Stimulated activated CD4-positive, alpha-beta T cell treated with anti-CD3 and anti-CD28 coated beads, Interleukin-12 subunit alpha, Interleukin-12 subunit beta, amount 100 ng/mL, for 4 hours (primary cell): ENCODE measurements at places on chromosomes 6 and 20.

DNA sequence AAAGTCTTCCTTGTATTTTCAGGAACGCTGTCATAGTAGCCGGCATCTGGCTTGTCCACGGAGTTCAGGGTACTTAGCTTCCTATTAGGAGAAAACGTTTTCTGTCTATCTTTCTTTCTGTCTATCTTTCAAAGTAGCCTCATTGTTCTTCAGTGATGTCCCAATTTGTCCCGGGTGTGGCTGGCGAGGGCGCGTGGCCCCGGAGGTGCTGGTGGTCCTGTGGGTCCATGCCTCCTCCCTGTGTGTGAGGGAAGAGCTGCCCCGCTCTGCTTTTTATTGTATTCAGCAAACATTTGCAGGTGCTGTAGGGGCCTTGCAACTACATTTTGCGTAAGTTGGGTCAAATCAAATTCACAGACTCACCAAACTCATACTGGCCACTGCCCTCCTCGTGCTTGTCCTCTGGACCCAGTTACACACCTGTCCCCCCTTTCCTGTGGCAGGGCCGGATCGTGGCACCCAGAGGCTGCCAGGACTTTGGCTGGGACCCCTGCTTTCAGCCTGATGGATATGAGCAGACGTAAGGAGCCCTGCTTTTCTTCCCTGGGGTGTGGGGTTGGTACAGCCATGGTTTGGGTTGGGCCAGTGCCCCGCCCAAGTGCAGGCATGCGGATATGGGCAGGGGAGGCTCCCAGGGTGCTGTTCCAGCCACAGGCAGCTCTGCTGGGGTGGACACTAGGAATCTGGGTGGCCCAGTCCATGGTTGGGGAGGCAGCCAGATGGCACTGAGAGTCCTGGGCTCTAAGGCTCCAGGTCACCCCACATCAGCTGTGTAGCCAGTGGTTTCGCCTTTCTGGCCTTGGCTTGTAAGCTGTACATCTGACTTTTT, 12.3 kb downstream of the ITPA start:
- DNase-seq: no peak

DNA sequence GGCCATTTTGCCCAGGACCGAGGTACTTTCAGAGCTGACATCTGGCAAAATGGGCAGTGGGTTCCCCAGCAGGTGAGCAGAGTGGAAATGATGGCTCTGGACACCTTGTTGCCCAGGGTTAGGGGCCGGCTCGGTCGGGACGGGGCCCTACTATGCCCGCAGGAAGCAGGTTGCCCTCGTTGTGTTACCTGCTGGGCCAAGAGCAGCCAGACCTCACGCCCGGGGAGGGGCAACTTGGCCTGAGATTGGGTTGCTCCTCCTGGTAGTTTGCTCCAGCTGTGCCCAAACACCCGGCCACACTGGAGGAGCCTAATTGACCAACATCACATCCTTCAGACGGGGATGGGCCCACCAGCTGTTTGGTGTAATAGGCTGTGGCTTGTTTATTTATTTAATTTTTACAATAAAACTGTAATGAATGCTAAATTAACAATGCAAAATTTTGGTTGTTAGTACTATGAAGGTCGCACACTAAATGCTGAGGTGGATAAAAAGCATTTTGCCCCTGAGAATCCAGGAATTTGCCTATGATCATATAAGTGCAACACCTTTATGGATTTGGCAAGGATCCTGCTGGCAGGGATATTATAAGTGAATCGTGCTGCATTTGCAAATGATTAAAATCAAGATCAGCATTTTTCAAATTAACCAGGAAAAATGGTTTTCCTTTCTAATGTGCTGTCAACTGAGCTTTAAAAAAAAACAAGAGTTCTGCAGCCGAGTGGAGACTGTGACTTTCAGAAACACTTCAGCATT, 26.6 kb upstream of the PCMTD2 start:
- DNase-seq: no peak

DNA sequence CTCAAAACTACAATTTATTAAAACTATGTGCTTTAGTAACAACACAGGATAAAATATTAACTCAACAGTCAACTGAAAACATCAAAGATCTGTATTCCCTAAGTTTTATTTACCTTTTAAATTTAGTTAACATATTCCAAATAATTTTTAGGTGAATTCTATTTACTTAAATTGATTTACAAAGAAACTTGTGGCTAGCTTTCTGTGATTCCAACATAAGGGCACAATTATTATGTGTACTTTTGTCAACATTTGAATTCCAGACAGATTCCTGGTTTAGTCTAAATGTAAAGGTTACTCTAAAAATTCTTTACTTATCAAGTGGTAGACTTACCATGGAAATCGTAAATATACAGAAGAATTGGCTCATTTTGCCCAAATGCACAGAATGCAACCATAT, 70.7 kb downstream of the AHI1 start:
- no peak for DNase-seq

DNA sequence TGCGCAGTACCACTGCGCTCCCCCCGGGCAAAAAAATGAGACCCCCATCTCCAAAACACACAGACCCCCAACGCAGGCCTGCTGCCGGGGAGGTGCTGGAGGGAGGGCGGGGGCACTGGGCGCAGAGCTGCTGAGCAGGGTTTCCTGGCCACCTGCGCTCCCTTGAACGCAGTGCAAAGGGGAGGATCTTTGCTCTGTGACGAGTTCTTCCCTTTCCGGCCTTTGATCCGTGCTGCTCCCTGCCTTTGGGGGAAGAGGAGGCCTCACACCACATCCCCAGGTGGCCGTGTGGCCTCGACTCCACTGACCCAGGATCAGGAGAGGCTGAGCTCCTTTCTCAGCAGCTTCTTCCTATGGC, 8.9 kb upstream of the COL20A1 start:
- no peak for DNase-seq

DNA sequence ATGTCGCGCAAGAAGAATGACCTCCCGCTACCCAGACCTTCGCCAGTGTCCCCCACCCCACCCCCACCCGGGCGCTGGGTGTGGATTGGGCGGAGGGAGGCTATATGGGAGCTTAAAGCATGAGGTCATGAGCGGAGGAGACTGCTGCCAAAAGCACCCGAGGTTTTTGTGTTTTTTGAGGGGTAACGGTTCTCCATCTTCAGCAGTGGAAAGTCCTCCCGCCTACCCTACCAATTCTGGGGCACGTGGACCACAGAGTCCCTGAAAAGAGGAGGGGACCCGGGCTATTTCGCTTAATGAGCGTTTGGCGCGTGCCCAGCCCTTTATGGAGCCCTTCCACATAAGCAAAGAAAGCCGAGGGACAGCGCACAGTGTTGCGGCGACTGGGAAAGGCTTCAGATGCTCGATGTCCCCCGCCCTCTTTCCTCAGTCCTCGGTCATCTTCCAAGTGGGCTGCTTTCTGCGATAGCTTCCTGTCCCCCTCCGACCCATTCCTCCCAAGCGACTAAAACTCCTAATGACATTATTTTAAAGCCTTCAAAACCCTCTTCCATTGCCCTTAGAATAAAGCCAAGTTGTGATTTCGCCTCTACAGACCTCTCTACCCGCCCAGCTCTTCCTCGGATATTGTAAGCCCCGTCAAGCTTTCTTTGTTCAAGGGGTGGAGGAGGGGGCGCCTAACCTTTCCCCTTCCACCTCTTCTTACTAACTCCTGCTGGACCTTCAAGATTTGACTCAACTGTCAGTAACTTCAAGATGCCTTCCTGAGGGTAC, 2.1 kb upstream of the TRERF1 start:
- no peak for DNase-seq

DNA sequence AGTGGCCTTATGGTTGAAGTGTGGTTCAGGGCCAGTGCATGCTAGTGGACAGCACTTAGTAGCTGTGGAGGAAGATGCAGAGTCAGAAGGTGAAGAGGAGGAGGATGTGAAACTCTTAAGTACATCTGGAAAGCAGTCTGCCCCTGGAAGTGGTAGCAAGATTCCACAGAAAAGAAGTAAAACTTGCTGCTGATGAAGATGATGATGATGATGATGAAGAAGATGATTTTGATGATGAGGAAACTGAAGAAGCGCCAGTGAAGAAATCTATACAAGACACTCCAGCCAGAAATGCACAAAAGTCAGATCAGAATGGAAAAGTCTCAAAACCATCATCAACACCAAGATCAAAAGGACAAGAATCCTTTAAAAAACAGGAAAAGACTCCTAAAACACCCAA, 28.9 kb downstream of the MDFI start:
- DNase-seq: no peak

DNA sequence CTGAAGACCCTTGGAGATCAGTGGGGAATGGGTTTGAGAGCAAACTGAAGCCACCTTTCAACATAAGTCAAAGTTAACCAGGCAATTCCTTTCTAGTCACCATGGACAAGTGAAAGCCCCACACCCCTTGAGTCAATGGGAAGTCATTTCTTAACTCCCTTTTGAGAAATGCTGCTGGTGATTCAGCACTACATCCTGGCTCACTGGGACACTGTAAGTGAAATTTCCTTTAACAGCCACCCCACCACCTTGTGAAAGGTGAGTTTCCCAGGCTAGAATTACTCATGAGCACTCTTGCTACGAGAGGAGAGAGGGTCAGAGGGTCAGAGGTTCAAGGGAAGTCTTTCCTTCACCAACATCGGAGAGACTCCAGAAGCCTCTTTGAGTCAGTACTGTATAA, 93.3 kb upstream of the MARCKS start:
- DNase-seq: no peak

DNA sequence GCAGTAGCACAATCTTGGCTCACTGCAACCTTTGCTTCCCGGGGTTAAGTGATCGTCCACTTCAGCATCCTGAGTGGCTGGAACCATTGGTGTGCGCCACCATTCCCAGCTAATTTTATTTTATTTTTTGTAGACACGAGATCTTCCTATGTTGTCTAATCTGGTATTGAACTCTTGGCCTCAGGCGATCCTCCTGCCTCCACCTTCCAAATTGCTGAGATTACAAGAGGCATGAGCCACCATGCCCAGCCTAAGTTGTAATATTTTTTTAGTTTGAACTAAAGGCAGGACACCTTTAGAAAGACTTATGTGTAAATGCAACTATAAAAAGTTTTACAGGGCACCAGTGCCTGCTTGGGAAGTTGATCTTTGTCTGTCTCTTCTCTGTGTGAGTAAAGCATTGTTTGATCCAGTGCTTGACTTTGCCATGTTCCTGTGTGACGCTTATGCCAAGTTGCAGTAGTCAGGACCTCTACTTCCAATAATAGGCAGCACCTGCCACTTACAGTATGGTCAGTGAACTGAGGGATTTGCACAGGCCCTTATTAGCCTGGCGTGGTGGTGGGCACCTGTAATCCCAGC, 46.9 kb downstream of the JARID2 start:
- DNase-seq: no peak
